CMK (cell line): ENCODE measurements at places on chromosomes 1 and 21.

GRCh38 chr1:113314600-113314999 is 75.7 kb upstream of the MAGI3 start:
- DNase-seq = no peak

- no peak for DNase-seq
Measured at GRCh38 chr1:174218983-174219382, 59.7 kb downstream of the RABGAP1L start.

DNA sequence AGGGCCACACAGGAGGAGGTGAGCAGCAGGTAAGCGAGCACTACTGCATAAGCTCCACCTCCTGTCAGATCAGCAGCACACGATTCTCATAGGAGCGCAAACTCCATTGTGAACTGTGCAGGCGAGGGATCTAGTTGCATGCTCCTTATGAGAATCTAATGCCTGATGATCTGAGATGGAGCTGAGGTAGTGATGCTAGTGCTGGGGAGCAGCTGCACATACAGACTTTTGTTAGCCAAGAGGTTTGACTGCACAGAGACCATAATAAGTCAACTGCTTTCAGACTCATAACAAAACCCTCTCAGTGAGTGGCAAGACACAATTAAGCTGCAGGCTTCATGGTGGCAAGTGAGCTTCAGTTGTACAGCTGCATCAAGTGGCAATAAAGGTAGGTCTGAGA is 83.4 kb downstream of the PSMG1 start:
- no peak for DNase-seq

- DNase-seq = no peak
Measured at GRCh38 chr1:1019122-1019999, 559 bp upstream of the AGRN start.

DNA sequence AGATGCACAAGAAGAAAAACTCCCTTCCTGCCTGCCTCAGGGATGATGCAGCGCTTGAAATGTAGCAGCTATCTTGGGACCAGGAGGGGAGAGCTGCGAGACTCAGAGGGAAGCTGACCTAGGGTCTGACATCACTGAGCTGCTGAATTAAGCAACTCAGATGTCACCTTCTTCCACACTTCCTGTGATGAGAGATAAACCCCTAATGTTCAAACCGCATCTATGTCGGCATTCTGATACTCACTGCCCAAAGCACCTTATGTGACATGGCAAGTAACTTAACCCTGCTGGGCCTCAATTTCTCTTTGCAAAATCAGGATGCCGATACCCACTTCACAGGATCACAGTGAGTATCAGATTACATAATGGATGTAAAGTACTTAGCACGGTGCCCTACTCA is 9.1 kb upstream of the AK2 start:
- DNase-seq = peak; percentile 47

- no peak for DNase-seq
Measured at GRCh38 chr1:221527302-221527701, 214.6 kb downstream of the DUSP10 start.

- DNase-seq = peak; percentile 54
Measured at GRCh38 chr1:192435704-192436103, 118.9 kb downstream of the RGS21 start.

GRCh38 chr21:28602546-28602945 is 390.1 kb downstream of the LTN1 start:
- peak; percentile 92 for DNase-seq

DNA sequence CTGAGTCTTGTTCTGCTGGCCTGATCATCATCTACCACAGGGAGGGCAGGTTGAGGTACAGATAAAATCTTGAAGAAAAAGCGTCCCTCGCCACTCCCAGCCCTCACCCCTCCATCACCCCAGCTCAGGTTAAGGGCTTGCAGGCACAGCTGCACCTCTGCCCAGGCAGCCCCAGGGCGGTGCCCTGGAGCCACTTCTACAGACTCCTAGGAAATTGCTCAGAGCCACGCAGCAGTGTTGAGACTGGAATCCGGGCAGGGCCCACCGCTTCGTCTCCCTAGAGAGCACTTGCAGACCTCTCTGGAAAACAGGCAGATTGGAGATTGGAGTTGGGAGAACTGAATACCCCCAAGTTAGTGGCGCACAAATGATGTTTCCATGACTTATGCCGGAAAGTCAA is 35.3 kb downstream of the VN1R5 start:
- no peak for DNase-seq
